Suprapubic skin (tissue), 4 donors: ENCODE measurements at places on chromosomes 12 and 14. TPM values are rescaled to one million over a fixed set of nuclear protein-coding genes. Genes with fewer than 3 reads are reported as not detected.

MDP1 gene
- 18.2 TPM for total RNA-seq

SP1 gene
- total RNA-seq = 109 TPM

ISM2 gene
- total RNA-seq = not detected

LRP1-AS gene
- not detected for total RNA-seq

TSHR gene
- not detected for total RNA-seq

ACSS3 gene
- total RNA-seq = 10.4 TPM

DPY19L2 gene
- 1.9 TPM for total RNA-seq

DNA sequence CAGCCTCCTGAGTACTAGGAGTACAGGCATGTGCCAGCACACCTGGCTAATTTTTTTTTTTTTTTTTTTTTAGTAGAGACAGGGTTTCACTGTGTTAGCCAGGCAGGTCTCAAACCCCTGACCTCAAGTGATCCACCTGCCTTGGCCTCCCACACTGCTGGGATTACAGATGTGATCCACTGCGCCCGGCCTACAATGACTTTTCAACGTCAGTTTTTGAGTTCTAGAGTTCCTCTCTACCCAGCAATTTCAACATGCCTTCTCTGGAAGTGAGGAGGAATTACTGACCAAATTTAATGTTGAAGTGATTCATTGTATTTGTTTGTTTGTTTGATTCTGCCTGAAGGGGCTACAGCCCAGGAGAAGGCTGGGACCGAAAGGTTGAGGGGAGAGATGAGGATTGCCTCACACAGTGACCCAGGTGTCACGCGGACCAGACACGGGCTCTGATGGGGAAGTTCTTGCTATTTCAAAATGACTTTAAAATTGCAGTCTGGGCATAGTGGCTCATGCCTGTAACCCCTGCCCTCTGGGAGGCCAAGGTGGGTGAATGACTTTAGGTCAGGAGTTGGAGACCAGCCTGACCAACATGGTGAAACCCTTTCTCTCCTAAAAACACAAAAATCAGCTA, 8.6 kb upstream of the DENR start:
- no peaks in the 10 kb centered on the region for H3K4me1 ChIP-seq
- H3K27ac ChIP-seq = no peak overlapping the region
- no peak overlapping the region for H3K4me3 ChIP-seq

DNA sequence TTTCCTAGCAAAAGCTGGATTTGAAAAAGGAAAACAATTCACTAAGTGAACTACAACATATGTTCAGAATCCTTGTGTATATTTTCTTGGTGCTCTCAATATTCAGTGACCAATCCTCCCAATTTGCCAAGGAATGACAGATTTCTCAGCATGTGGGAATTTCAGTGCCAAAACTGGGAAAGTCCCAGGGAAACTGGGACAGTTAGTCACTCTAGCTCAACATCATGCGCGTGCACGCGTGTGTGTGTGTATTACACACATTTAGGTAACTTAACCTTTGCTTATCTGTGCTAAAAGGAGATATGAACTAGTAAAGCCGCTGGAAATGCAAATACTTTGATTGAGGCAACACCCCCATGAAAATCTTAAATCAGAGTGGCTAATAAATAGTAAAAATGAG, 26.1 kb upstream of the SLC6A13 start:
- H3K27me3 ChIP-seq = no peaks in the 10 kb centered on the region
- no peaks in the 10 kb centered on the region for H3K4me1 ChIP-seq
- H3K4me3 ChIP-seq = no peak overlapping the region
- H3K36me3 ChIP-seq = peaks cover 59% of the 10 kb centered on the region

- peak overlapping the region; percentile 14 for H3K4me3 ChIP-seq
- H3K36me3 ChIP-seq = no peaks in the 10 kb centered on the region
- H3K27me3 ChIP-seq = no peaks in the 10 kb centered on the region
- DNase-seq = no peak
- H3K4me1 ChIP-seq = no peaks in the 10 kb centered on the region
- H3K27ac ChIP-seq = no peak overlapping the region
Measured at GRCh38 chr12:67698672-67699581, 50.4 kb downstream of the DYRK2 start.

DNA sequence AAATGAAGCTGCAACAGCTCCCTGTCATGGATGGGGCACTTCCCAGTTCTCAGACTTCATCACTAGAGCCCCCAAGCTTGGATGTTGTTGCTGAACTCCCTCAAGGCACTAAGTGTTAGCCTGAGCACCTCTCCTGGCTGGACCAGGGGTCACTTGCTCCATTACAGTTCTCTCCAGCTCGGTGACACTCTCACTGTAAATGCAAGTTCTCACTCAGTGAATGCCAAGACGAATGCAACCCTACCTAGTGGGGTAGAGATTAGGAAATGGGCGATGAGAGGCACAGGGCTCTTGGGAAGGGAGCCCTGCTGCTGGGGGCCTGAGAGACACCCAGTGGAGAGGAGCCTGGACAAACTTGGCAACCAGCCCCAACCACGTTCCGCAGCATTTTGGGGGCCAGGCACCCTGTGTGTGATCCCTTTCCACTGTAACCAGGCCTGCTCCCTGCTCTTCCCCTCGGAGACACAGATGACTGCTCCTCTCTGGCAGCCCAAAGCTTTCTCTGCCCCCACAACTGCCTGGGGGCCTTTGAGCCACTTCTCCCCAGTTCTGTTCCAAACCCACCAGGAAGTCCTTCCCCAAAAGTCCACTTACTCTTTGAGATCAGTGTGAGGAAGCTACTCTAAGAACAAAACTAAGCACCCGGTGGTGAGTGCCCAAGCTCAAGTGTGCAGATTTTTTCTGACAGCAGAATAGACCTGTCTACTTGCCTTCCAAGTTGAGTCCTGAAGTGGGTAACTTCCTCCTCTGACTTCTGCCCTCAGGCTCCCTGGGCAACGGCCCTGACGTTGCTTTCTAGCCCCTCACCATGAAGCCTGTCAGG, 8.0 kb upstream of the SELPLG start:
- H3K4me1 ChIP-seq = peaks cover 32% of the 10 kb centered on the region
- no peak overlapping the region for H3K27ac ChIP-seq
- H3K36me3 ChIP-seq = peaks cover 15% of the 10 kb centered on the region

DNA sequence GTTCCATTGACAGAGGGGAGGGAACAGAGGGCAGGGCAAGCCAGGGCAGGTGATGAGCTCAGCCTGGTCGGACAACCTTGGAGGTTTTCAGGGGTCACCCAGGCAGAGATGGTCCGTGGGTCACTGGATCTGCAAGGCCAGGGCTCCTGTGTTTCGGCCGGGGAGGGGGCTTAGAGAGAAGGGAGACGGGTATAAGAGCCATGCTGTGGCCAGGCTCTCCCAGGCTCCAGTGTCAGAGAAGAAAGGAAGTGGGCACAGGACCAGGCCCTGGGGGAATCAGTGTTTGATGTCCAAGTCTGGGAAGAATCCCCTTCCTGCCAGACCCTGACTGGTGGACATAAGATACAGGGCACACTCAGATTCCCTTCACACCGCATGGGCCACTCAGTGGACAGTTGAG, 36.9 kb downstream of the DIO3 start:
- H3K27me3 ChIP-seq = peaks cover 14% of the 10 kb centered on the region
- no peaks in the 10 kb centered on the region for H3K4me1 ChIP-seq
- DNase-seq = no peak
- no peak overlapping the region for H3K27ac ChIP-seq
- H3K36me3 ChIP-seq = no peaks in the 10 kb centered on the region

- DNase-seq = no peak
- no peaks in the 10 kb centered on the region for H3K27me3 ChIP-seq
- peaks cover 10% of the 10 kb centered on the region for H3K4me1 ChIP-seq
- H3K27ac ChIP-seq = no peak overlapping the region
Measured at GRCh38 chr14:69055999-69056788, 77.1 kb upstream of the ACTN1 start.

DNA sequence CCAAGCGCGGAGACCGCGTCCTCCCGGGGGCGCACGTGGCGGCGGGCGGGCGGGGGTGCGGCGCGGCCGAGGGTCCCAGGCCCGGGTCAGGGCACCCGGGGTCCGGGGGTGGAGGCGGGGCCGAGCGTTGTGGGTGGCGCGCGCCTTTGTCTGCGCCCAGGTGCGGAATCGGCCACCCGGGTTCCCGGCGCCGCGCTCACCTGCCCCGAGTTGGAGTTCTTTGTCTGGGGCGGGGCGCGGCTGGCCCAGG, 50.1 kb downstream of the LRCOL1 start:
- no peaks in the 10 kb centered on the region for H3K27me3 ChIP-seq
- H3K27ac ChIP-seq = no peak overlapping the region
- peak overlapping the region; percentile 86 for H3K4me3 ChIP-seq
- DNase-seq = no peak
- peaks cover 25% of the 10 kb centered on the region for H3K4me1 ChIP-seq

DNA sequence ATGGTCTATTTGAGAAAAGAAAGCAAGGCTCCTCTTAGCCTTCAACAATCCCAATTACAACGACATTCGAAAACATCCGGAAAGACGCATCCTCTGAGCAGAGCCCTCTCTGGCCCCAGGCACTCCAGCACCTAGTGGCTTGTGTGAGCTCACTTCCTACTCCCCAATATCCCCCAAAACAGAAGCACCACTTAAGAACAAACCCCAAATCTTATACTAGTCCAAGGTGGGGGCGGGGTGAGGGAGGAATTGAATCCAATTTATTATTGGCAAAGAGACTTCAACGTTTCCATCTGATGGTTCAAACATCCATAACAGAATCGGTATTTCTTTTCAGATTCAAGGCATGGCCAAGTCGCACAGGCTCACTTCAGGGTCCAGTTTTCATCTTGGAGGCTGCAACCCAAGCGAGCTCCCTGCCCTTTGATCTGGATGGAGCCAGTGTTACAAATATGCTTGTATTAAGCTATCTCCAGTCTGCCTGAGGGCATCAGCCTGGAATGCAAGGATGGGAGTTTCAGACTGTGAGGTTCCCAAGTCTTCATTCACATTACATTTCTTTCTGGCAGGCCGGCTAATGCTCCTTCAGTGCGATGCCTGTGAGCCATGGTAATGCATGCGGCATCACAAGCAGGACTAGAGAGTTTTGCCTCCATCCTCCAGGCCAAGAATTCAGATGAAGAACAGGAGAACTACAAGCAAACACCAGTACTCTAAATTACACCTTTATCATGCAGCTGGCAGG, 132.5 kb upstream of the FOXN3 start:
- no peak for DNase-seq
- H3K27ac ChIP-seq = no peak overlapping the region
- H3K4me3 ChIP-seq = no peak overlapping the region
- H3K27me3 ChIP-seq = no peaks in the 10 kb centered on the region
- no peaks in the 10 kb centered on the region for H3K36me3 ChIP-seq
- no peaks in the 10 kb centered on the region for H3K4me1 ChIP-seq

DNA sequence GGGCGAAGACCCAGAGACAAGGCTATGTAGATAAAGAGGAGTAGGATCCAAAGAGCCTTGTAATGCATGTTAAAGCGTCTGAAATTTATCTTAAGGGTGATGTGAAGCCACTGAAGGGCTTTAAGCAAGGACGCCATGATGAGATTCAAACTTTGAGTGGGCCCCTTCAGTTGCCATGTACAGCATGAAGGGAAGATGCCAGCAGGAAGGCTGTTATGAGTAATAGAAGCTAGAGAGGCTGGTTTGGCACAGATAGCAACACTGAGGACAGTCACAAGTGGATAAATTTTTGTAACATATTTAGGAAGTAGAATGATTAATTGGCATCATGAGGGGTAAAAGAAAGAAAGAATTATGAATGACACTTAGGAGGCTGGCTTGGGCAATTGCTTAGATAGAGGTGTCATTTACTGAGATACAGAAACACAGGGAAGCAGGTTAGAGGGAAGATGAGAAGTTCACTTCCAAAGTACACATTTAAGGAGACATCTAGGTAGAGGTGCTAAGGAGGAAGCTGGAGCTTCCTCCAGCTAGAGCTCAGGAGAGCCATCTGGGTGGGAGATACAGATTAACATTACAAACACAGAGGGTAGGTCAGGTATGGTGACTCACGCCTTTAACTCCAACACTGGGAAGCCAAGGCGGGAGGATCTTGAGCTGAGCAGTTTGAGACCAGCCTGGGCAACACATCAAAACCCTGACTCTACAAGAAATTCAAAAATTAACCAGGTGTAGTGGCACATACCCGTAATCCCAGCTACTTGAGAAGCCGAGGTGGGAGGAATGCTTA, 13.7 kb downstream of the ATG2B start:
- H3K27me3 ChIP-seq = no peaks in the 10 kb centered on the region
- DNase-seq = no peak
- peaks cover 7% of the 10 kb centered on the region for H3K4me1 ChIP-seq
- H3K4me3 ChIP-seq = no peak overlapping the region
- no peak overlapping the region for H3K27ac ChIP-seq
